ENCODE measurements at places on chromosomes 6 and 20.

DNA sequence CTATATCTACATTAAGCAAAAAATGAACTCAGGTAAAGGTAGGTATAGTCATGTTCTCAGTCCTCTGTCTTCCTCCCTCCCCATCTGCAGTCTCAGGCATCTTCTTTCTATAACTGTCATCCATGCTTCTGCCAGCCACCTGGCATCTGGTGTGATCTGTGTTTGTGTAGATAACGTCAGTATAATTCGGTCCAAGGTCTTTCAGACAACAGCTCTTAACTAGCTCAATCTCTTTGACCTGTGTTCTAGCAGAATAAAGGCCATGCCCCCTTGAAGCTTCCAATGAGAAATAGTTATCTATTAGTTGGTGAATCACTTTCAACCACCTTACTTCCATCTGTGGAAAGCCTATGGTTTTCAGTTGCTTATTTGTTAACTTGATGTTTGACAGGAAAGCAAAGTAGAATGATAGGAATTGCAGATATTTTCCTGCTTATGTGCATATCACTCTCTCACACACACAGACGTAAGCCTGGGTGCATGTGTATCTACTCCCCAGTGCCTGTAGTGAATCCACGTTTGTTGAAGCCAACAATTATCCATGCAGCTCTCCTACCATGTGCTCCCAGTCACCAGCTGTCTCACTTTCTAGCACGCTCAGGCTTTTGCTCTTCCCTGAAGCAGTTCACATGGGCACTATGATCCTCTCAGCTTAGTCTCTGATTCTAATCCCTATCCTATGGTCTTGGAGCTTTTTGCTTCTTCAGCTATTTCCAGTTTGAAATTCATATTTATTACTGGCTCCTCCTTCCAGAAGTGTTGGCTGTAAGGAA lies 433.7 kb upstream of the MANEA start:
- no peak for DNase-seq

DNA sequence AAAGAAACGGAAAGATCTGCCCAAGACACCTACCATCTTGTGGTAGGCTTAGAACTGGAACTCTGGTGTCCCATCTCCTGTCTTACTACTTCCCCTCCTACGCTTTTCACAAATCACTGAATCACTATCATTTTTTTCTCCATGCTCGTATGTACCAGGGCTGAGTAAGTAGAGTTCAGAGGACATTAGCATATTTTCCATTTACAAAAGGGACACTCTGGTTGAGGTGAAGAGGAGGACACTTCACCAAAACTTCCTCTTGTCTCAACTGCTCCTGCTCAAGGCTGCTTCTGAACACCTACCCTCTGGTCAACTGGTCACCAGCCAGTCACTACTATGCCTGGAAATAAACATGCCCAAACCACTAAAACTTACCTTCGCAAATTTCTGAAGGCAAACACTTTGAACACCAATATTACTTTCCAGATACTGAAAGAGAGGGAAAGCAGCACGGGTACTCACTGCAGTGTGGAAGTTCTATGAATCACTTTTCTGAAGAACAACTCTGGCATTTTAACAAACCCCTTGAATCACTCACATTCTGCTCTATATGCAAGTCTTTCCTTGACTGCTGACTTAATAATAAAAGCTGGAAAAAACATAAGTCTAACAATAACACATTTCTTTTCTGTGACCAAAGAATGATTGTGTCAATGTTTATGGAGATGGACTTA lies 123.3 kb downstream of the INSM1 start:
- no peak for DNase-seq

GRCh38 chr20:36820928-36821327 lies 47.4 kb upstream of the DSN1 start:
- DNase-seq, result no peak

DNA sequence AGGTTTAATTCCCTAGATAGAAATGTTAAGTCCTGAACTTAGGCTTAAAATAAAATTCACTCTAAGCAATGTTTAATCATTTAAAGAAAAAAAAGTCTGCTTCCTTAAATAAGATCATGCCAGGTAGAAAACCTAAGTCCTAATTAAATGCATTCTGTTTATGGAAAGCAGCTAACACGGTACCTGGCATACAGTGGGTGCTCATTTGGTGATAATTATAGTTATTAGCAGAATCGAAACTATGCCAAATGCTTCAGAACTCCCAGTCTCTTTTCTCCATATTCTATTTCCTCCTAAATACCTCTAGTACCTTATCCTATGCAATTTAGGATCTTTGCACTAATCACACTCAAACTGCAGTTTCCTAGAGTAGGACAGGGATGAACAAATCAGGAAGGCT lies 331.8 kb downstream of the EPHA7 start:
- DNase-seq, result no peak

GRCh38 chr20:23287354-23288190 lies 63.0 kb upstream of the NXT1 start:
- DNase-seq, result no peak

DNA sequence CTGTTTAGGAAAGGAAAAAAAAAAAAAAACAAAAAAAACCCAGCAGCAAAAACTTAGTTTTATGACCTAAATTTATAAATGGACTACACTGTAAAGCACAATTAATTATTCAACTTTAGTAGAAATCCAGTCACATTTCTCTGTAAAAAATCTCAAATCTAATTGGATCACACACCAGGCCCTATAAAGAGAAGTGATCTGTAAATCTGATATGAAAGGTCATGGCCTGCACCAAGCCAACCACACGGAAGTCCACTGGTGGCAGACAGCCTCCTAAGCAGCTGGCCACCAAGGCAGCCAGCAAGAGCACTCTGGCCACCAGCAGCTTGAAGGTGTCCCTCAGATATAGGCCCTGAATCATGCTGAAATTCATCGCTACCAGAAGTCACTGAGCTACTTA lies 131.6 kb downstream of the HFE start:
- DNase-seq, result no peak

DNA sequence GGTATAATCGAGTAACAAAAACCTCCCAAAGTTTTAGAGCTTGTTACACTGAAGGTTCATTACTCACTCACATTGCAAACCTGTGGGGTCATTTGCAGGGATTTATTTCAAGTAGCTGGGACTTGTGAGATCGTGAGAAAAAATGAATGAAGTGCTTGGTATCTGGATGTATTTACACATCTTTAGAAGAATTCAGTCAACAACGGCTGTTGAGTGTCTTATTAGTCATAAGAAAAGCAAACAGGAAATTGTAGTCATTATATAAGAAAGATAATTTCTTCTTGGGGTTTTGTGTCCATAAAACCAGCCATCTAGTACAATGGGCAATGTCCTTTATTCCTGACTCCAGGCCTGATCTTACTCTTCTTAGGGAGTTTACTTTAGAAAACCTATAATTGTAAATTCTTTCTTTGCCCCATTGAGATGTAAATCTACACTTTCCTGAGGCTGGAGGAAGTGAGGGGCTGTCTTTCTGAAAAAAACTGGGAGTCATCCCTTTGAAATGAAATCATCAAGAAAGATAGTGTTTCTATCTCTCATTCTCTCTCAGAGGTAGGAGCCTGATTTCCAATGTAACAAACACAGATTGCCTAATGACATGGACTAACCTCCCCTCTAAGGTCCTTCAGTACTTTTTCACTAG lies 202.5 kb upstream of the ASCC3 start:
- no peak for DNase-seq

GRCh38 chr20:58117944-58118343 lies 110.5 kb downstream of the ANKRD60 start:
- DNase-seq, result no peak

- DNase-seq, result no peak
These were observed 232.8 kb downstream of the THBS2 start for GRCh38 chr6:169020821-169021220.

- DNase-seq, result no peak
These were observed 26.5 kb downstream of the NKAIN2 start for GRCh38 chr6:123830120-123830519.

Data from cerebellum (tissue), 4 donors.